Activated CD4-positive, alpha-beta memory T cell treated with anti-CD3 and anti-CD28 coated beads, Interleukin-2, amount 10 ng/mL, durations not matched to agents 7 days and 5 days (primary cell): ENCODE measurements at places on chromosomes 2 and 18. TPM values are rescaled to one million over a fixed set of nuclear protein-coding genes. Genes with fewer than 3 reads are reported as not detected.
A peak's percentile ranks its signal among the peaks of the same experiment; 100 is the strongest.

DNA sequence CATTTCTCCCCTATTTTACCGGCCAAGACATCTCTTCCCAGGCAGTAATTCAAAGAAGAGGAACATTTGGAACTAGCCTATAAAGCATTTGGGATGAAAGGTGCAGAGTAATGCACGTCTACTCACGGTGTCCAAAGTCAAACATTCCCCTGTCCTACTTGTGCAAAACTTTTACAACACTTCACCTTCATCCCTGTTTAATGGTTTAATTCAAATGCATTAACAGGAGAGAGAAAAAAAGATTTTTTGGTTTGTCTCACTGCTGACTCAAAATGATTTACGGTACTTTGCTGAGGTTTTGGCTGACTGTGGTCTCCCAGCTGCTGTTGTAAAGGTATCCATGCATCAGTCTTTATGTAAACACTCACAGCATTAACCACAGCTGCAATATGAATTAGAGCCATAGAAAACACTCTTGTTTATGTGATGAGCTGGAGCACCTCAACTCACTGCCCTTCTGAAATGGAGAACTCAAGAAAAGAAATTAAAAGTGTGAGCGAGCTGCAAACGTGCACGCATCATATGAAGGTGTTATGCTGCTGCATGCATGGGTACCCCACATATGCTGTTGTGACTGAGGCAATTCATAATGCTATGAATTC is 220.5 kb downstream of the PIEZO2 start:
- DNase-seq = no peak

- DNase-seq = no peak
Measured at GRCh38 chr18:8359076-8359475, 250.2 kb upstream of the RAB12 start.

DNA sequence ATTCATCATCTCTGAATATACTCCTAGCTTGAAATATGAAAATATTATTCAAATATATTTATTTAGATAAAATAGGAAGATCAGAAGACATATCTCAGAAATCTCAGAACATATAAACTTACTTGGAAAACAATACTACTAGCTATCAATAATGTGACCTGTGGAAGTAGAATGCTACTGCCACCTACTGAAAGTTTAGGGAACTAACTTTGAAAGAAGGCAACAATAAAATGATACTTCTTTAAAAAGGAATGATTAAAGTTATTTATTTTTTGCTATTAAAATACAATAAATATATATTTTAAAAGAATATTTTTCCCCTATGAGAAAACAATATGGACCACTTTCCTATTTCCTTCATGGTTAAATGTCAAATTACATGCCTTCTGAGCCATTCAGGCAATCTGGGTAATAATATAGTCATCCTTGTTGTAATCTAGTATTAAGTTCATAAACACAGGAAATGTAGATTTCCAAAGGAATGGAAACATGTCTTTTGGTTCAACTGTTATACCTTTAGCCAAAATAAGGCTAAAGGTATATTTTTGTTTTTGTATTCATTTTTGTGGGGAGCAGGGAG is 26.0 kb downstream of the ACADL start:
- DNase-seq = no peak

DNA sequence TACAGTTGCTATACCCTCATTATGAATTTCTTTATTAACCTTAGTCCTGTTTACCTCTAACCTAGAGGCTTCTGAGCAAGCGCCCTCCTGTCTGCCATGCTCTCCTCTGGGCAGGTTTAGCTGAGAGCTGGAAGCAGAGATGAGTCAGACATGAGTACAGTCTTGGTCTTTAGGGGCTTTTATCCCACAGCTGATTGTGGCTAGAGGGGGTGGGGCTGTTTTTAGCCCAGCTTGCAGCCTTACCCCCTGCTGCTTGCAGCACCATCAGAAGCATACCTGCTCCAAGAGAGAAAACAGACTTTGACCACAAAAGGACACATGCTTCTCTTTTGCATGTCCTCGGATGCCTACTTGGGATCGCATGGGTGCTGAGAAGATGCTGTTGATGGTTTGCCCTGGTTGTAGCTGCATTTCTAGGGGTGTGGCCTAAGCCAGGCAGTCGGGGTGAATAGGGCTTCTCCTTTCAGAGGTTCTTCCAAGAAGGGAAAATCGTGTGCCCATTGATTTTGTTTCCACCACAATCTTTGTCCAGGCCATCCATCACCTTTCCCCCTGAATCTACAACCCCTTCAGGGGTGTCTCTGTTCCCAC is 115.0 kb upstream of the LGALSL start:
- no peak for DNase-seq

GRCh38 chr2:196598846-196599245 is 40.7 kb upstream of the CCDC150 start:
- DNase-seq = no peak

GRCh38 chr2:106183101-106183696 is 10.9 kb downstream of the UXS1 start:
- DNase-seq = no peak

GRCh38 chr2:121266543-121267106 is 18.4 kb downstream of the TFCP2L1 start:
- DNase-seq = no peak

- DNase-seq = no peak
Measured at GRCh38 chr2:183903026-183903425, 695.3 kb upstream of the ZNF804A start.

- no peak for DNase-seq
Measured at GRCh38 chr2:123080331-123080730, 944.8 kb upstream of the CNTNAP5 start.

GRCh38 chr18:56748698-56749268 is 97.6 kb downstream of the WDR7 start:
- DNase-seq = no peak

- peak; percentile 51 for DNase-seq
Measured at GRCh38 chr2:12044857-12045256, 298.4 kb downstream of the LPIN1 start.

Gene UGT1A8
- not detected for total RNA-seq

Gene POMC
- 3.0 TPM for total RNA-seq

Gene SLC14A1
- 1.5 TPM for total RNA-seq
